ENCODE measurements at places on chromosomes 5 and 9. TPM values are rescaled to one million over a fixed set of nuclear protein-coding genes. Genes with fewer than 3 reads are reported as not detected.

The RBM18 gene
- 11.3 TPM for total RNA-seq

The PCSK5 gene
- total RNA-seq = 22.6 TPM

The IRX2 gene
- total RNA-seq = 3.7 TPM

The FBLL1 gene
- total RNA-seq = not detected

The ELP1 gene
- total RNA-seq = 16.9 TPM

The PCDHA9 gene
- 0.25 TPM for total RNA-seq

GRCh38 chr9:38423273-38423972, 831 bp downstream of the IGFBPL1 start:
- no peak for DNase-seq

The OTULINL gene
- total RNA-seq = 8.8 TPM

DNA sequence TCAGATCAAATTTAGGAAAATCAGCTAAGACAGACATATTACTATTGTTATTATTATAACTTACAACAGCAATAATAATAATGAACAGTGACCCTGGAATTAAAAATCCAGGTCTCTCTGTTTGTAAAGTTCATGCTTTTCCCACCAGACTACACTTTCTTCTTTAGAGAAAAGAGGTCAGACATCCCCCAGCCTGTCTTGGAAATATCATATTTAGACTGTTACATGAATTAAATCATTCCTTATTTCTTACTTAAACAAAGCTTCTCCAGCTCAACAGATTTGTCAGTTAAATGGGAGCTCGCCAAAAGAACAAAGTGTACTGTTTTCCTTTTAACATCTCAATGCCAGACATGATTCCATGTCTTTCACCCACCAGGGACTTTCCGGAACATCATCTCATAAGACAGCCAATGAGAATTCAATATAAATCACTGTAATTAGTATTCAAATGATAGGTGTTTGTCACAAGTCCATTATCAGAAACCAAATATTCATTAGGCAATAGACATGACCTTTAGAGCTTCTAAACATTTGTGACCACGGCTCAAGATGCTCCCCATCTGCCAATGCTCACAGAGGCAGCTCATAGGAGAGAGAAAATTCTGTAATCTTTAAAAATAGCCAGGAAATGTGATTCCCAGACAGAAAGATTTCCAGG, 351.9 kb downstream of the ENC1 start:
- DNase-seq = no peak

DNA sequence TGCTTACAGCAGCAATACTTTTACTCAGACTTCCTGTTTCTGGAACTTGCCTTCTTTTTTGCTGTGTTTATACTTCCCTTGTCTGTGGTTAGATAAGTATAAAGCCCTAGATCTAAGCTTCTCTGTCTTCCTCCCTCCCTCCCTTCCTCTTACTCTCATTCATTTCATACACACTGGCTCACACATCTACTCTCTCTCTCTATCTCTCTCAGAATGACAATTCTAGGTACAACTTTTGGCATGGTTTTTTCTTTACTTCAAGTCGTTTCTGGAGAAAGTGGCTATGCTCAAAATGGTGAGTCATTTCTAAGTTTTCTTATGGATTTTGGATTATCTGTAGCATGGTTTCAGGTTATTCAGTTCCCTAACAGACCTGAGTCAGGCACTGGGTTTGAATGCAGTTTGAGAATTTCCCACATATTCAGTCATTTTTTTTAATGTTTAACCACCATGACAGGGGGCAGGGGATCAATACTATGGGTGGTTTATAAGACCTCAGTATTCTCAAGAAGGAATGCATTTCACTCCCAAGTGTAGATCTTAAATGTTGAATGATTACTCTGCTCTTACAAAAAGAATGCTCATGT, at the start of gene IL7R:
Gene IL7R, plus strand, starts transcription at position 127 of the 587 bp plus-strand sequence. Its CDS starts 87 bp downstream, at position 214.
- DNase-seq = no peak

DNA sequence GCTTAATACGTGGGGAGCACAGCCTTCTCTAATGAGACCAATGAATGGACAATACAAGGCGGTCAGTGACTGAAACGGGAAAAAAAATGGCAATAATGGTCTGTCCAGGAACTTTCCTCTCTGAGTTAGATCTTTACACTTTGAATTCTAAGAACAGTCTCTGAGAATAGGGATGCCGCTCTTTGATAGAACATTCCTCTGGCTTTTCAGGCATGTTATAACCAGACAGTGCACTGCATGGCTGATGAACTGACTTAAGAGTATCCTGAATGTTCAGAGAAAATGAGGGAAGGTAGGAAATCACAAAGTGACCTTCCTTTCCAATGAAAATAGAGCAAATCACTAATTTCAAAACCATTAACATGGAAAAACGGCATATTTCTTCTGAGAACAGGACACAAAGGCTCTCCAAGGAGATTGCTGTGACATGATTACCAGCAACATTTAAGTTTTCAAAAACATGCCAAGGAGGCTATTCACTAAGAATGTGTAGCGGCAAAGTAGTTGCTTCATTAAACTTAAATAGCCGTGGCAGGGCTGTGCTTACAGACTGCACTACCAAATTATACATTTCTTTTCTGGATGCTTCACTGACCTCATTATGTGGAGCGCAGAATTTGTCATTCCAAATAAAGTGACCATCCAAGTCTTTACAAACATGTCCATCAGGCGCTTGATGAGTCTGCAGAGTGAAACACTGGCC, 105.9 kb downstream of the MARCHF3 start:
- DNase-seq = no peak

- no peak for DNase-seq
Measured at GRCh38 chr5:851553-851952, 767 bp upstream of the ZDHHC11 start.

- DNase-seq = peak; percentile 92
Measured at GRCh38 chr5:180785121-180785781, 17.4 kb downstream of the MGAT1 start.

DNA sequence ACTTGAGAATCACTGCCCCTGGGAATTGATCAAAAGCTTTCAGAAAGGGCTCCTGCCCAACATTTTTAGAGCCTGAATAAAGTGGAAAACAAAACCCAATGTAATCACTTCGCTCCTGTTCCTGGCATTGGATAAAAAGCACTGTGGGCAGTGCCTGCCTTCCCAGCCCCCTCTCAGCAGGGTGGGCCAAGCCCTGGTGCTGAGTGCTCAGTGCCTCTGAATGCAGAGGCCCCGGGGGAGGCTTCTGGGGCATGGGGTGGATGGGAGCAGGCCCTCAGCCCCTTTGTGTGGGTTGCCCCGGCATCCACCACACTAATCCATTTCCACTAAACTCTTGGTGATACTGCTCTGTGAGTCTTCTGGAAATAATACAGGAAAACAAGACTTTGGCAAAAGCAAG, 55.6 kb downstream of the CFAP90 start:
- no peak for DNase-seq

The EQTN gene
- not detected for total RNA-seq

The CATSPER3 gene
- not detected for total RNA-seq

DNA sequence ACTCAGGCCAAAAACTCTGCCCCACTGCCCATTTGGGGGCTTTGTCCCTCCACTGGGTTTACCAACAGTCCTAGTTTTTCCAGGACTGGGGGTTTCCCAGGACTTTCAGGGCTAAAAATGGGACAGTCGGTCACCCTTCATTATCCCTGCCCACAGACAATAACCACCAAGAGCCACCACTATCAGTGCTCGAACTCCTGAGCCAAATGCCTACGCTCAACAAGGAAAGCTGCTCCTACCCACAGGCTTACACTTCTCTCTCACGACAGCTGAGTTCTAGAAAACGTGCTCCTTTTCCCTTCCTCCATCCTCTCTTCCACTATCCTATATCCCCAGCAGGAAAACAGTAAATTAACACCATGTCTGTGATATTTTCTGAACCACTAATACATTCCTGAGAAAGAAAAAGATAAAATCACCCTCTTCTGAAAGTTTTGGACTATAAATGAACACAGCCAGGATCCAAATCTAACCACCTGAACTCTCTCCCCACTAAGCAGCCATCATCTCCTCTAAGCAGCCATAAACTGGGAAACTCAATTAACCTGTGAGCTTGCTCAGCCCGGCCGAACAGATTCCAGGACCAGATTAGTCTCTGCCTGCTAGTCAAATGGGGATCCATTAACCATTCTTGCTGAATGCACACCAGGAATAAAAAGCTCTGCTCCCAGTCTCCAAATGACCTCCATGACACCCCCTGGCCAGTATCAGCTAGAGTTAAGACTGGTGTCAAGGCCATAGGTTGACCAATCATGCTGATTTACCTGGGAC, 41.8 kb downstream of the KLHL3 start:
- DNase-seq = no peak

- no peak for DNase-seq
Measured at GRCh38 chr5:154967421-154968024, 26.6 kb downstream of the MRPL22 start.

The ANKRD55 gene
- 0.74 TPM for total RNA-seq

The STC2 gene
- total RNA-seq = 2.9 TPM

The FBN2 gene
- 0.49 TPM for total RNA-seq

GRCh38 chr9:19720377-19720776, 68.5 kb downstream of the SLC24A2 start:
- no peak for DNase-seq

- no peak for DNase-seq
Measured at GRCh38 chr5:145495741-145496140, 339.4 kb downstream of the PRELID2 start.

The MRPL41 gene
- total RNA-seq = 83.7 TPM

The CEL gene
- 0.74 TPM for total RNA-seq

The SPATA31D1 gene
- total RNA-seq = not detected

The WDR38 gene
- not detected for total RNA-seq

GRCh38 chr9:36137392-36138004, 965 bp downstream of the GLIPR2 start:
- no peak for DNase-seq

The SUSD3 gene
- total RNA-seq = 25.0 TPM

DNA sequence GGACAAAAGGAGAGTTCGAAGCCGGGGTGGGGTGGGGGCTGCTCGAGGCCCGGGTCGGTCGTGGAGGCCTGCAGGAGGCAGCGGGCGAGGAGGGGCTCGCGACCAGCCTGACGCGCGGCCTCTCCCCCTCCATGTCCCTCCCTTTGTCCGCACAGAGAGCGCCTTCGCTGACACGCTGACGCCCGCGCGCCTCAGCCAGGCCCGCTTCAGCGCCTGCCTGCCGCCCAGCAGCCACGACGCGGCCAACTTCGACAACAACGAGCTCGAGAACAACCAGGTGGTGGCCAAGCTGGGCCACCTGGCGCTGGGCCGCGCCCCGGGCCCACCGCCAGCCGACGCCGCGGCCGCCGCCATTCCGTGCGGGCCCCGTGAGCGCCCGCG, 42.2 kb downstream of the NEURL1B start:
- DNase-seq = no peak

- no peak for DNase-seq
Measured at GRCh38 chr9:34601937-34602573, 9.8 kb downstream of the RPP25L start.

DNA sequence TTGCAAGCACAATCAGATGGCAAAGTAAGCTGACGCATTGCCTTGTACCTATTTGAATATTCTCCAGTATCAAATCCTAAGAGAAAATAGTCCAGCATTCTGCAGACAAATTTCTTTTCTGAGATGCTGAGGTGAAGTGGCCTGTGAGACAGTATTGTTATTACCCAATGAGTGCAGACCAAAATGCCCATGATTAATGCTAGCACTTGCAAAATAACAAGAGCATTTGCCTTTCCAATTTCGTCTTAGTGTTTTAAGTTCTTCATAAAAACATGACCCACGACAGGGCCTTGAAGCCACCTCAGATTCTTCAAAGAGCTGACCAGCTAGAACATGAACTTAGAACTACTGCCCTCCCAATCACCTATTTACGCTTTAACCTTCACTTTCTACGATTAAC, 2.6 kb upstream of the IQGAP2 start:
- no peak for DNase-seq

The C5orf47 gene
- total RNA-seq = not detected

DNA sequence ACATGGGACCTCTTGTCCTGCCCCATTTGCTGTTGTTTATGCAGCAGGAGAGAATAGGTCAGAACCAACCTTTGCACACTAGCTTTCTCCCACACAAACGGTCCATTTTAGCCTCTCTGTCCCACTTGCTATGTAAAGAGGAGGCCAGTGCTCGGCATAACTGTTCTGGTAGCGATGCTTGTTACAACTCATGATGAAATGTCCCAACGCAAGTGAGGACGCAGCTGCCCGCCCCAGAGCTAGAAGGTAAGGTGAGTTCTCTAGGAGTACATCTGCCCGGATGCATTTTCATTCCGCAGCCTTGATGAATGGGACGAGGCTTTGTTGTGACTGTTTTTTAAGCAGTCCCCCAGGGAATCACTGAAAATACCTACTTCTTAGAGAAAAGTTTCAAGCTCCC, 14.1 kb downstream of the S1PR3 start:
- peak; percentile 85 for DNase-seq
